Stimulated activated naive CD8-positive, alpha-beta T cell treated with anti-CD3 and anti-CD28 coated beads, Interleukin-15, amount 100 ng/mL, for 72 hours (primary cell): ENCODE measurements at places on chromosomes 7 and 10.

GRCh38 chr10:35347121-35347562 is 10.8 kb downstream of the CCNY start:
- DNase-seq: no peak

GRCh38 chr7:50366311-50366710 is 61.8 kb downstream of the IKZF1 start:
- DNase-seq: no peak

GRCh38 chr10:59991117-59991516 is 84.8 kb upstream of the CCDC6 start:
- no peak for DNase-seq

GRCh38 chr7:105799677-105800076 is 76.7 kb downstream of the ATXN7L1 start:
- no peak for DNase-seq

DNA sequence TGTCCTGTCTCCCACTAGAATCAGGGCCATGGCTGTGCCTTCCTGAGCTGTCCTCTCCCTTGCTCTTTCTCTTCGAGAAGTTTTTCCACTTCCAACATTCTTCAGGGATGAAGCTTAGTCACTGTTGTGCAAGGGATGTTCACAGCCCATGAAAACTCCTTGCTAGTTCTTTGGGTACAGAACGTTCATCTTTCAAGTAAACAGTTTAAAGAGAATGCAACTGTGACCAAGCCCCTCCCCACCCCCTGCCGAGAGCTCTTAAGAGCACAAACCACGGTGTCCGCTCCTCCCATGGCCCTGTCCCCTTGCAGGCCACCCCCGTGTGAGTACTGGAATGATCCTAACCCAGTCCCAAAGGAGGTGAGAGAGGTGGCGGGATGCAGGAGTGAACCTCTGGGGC is 161.1 kb upstream of the RHEB start:
- DNase-seq: no peak
